Esophagus squamous epithelium (tissue), 5 donors: ENCODE measurements at places on chromosomes 12 and 14. TPM values are rescaled to one million over a fixed set of nuclear protein-coding genes. Genes with fewer than 3 reads are reported as not detected.
A peak's percentile ranks its signal among the peaks of the same experiment; 100 is the strongest.

The NPFF gene
- total RNA-seq: not detected

The PRPH gene
- not detected for total RNA-seq

The SLC17A8 gene
- total RNA-seq: not detected

The TDRD9 gene
- 0.72 TPM for total RNA-seq

The ABCB9 gene
- 3.3 TPM for total RNA-seq

The TMEM119 gene
- total RNA-seq: 2.5 TPM

The AVPR1A gene
- 2.8 TPM for total RNA-seq

GRCh38 chr14:51967521-51967920 is 21.8 kb upstream of the RTRAF start:
- no peak for DNase-seq
- no peak overlapping the region for H3K27ac ChIP-seq
- H3K4me1 ChIP-seq: peaks cover 2% of the 10 kb centered on the region
- H3K4me3 ChIP-seq: no peak overlapping the region
- no peaks in the 10 kb centered on the region for H3K36me3 ChIP-seq
- H3K27me3 ChIP-seq: no peaks in the 10 kb centered on the region

DNA sequence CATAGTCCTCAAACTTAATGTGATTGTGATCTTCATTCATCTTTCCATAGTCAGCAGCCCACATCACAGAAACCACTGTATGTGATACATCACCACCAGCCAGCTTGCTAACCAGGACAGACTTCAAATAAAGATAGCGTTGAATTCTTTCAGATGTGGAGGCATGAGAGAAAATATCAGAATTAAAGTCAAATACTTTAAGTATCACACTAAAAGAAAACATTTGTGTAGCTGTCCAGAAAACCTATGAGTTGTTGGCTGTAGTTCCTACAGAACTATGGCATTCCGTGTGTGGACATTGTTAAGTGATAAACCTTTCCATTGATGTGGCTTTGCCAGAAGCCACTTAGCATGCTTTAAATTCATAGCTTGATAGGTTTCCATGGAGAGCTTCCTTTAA is 105.1 kb downstream of the LLPH start:
- no peak overlapping the region for H3K27ac ChIP-seq
- no peaks in the 10 kb centered on the region for H3K27me3 ChIP-seq
- H3K4me3 ChIP-seq: no peak overlapping the region
- H3K36me3 ChIP-seq: no peaks in the 10 kb centered on the region

DNA sequence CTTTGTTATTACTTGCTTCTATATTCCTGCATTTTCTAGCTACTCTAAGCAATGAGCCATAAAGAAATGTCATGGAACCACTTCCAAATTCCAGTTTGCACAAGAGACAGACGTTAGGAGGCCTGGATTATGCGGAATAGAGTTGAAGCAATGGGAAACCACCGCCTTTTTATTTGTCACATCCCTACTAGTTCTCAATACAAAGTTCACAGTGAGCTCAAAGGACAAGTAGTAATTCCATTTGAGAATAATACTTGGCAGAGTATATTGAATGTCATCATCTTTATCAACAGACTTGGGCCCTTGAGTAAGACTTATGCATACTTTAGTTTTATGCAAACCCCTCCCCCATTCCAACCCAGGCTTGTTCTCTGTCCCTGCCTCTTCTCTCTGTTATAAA is 3.7 kb upstream of the SLC15A5 start:
- H3K4me1 ChIP-seq: no peaks in the 10 kb centered on the region
- DNase-seq: no peak
- no peaks in the 10 kb centered on the region for H3K27me3 ChIP-seq
- no peak overlapping the region for H3K4me3 ChIP-seq
- no peak overlapping the region for H3K27ac ChIP-seq

GRCh38 chr14:72545411-72546311 is 348.2 kb downstream of the DPF3 start:
- H3K27ac ChIP-seq: no peak overlapping the region
- no peak overlapping the region for H3K4me3 ChIP-seq
- no peak for DNase-seq
- peaks cover 24% of the 10 kb centered on the region for H3K27me3 ChIP-seq

GRCh38 chr12:84913129-84913515 is 523 bp upstream of the SLC6A15 start:
- peak overlapping the region; percentile 52 for H3K27ac ChIP-seq
- peak overlapping the region; percentile 47 for H3K4me3 ChIP-seq
- no peaks in the 10 kb centered on the region for H3K36me3 ChIP-seq
- no peak for DNase-seq
- no peaks in the 10 kb centered on the region for H3K27me3 ChIP-seq

- no peak for DNase-seq
- no peak overlapping the region for H3K4me3 ChIP-seq
- H3K36me3 ChIP-seq: no peaks in the 10 kb centered on the region
- no peaks in the 10 kb centered on the region for H3K4me1 ChIP-seq
Observed at GRCh38 chr14:84492685-84493084, 1037.3 kb upstream of the FLRT2 start.

DNA sequence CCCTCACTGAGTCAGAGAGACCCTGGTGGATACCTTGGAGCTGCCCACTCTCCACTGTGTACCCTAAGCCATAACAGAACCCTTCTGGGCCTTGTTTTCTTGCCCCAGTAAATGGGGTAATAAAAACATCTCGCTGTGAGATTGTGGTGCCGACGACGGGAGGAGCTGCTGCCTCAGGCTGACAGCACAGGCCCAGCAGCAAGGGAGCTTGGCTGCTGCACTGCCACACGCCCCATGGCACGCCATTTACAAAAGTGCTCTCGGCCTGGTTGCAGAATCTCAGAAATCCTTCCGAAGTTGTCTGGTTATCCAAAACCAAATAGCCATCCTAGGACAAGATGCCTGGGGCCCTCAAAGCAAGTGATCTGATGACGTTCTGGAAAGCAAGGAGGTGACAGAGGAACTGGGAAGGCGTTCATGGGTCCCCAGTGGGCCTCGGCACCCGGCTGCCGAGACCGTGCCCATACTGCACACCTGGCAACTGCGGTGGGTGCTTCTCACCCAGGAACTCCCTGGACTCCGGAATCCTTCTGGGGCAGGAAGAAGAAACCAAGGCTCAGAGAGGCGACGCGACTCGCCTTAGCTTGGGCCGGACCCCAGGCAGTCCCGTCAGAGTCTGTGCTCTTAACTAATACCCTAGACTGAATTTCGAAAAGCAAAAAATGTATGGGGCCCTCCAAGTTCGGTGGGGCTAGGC is 26.7 kb downstream of the CHGA start:
- peaks cover 4% of the 10 kb centered on the region for H3K4me1 ChIP-seq
- H3K36me3 ChIP-seq: no peaks in the 10 kb centered on the region
- H3K4me3 ChIP-seq: no peak overlapping the region
- H3K27me3 ChIP-seq: no peaks in the 10 kb centered on the region
- DNase-seq: no peak
- no peak overlapping the region for H3K27ac ChIP-seq

GRCh38 chr14:104784846-104785707 is 10.5 kb downstream of the AKT1 start:
- no peak overlapping the region for H3K4me3 ChIP-seq
- no peaks in the 10 kb centered on the region for H3K27me3 ChIP-seq
- peaks cover 17% of the 10 kb centered on the region for H3K36me3 ChIP-seq
- H3K27ac ChIP-seq: no peak overlapping the region
- no peak for DNase-seq

DNA sequence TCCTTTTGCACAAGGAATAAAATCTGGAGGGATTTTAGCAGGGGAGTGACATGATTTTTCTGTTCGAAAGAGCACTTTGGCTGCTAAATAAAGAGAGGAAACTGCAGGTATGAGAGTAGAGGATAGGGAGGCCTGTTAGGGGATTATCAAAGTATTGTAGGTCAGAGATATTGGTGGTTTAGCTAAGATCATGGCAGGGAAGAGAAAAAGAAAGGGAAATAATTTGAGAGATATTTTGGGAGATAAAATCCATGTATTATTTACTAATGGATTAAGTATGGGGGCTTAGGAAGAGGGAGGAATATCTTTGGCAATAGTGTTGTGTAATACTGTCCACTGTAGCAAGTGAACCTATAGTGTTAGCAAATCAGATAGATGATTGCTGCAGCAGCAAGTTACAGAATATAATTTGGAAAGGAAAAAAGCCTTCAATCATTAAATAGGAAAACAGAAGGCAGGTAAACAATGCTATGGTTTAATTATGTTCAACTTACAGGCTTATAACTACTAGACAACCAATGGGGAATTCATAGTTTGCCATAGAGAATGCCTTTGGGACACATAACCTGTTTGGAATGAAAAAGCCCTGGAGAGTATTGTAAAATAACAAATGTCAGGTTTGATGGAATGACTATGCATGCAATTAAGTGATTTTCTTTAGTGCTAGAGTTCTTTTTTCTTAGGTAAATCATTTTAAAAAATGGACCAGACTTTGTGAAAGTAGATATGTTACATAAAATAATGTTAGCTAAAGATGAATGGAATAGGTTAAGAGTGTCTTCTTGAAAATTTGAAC is 50.5 kb downstream of the ADIPOR2 start:
- H3K27me3 ChIP-seq: no peaks in the 10 kb centered on the region
- H3K36me3 ChIP-seq: no peaks in the 10 kb centered on the region

- H3K27ac ChIP-seq: no peak overlapping the region
- H3K4me1 ChIP-seq: peaks cover 10% of the 10 kb centered on the region
- no peaks in the 10 kb centered on the region for H3K36me3 ChIP-seq
- peaks cover 33% of the 10 kb centered on the region for H3K27me3 ChIP-seq
Observed at GRCh38 chr12:130153803-130154202, 8.5 kb upstream of the FZD10 start.

DNA sequence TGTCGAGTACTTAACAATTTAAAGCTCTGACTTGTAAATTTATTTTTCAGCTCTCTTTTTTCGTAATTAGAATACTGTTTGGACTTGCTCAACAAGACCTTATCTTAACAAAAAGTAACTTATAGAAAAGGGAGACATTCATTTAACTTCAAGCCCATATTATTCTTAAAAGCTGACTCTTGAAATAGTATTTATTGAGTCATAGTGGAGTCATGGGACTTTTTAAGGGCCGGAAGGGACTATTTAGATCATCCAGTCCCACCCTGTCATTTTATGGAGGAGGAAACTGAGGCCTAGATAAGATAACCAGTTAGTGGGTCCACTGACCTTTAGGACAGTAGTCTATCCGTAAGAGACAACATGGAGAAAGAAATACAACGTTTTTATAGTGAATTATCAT is 1.5 kb downstream of the RAP1B start:
- peak overlapping the region; percentile 91 for H3K4me3 ChIP-seq
- H3K27ac ChIP-seq: peak overlapping the region; percentile 99
- H3K36me3 ChIP-seq: peaks cover 6% of the 10 kb centered on the region

DNA sequence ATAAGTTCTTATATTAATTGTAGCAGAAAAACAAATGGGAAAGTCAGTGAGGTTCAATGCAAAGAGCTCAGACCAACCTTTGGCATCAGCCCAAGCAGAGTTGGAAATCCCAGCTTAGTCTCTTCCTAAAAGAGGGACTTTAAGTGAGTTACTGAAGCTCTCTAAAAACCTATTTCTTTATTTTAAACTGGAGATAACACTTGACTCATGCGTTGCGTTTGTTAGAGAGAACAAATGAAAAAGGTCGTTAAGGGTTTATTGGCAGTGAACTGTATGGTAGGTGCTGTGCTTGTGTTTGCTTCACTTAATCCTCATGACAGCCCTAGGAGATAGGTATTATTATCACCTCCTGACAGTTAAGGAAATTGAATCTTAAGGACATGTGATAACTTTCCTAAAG is 396.5 kb downstream of the RAD51B start:
- H3K27me3 ChIP-seq: no peaks in the 10 kb centered on the region
- no peak for DNase-seq
- no peak overlapping the region for H3K27ac ChIP-seq
- no peaks in the 10 kb centered on the region for H3K36me3 ChIP-seq
- no peak overlapping the region for H3K4me3 ChIP-seq
- peaks cover under 1% of the 10 kb centered on the region for H3K4me1 ChIP-seq
